ENCODE measurements at places on chromosomes 6 and 20.

GRCh38 chr20:41437836-41438235 is 71.2 kb upstream of the EMILIN3 start:
- DNase-seq: no peak

GRCh38 chr6:1100269-1100668 is 211.6 kb upstream of the FOXQ1 start:
- DNase-seq: no peak

DNA sequence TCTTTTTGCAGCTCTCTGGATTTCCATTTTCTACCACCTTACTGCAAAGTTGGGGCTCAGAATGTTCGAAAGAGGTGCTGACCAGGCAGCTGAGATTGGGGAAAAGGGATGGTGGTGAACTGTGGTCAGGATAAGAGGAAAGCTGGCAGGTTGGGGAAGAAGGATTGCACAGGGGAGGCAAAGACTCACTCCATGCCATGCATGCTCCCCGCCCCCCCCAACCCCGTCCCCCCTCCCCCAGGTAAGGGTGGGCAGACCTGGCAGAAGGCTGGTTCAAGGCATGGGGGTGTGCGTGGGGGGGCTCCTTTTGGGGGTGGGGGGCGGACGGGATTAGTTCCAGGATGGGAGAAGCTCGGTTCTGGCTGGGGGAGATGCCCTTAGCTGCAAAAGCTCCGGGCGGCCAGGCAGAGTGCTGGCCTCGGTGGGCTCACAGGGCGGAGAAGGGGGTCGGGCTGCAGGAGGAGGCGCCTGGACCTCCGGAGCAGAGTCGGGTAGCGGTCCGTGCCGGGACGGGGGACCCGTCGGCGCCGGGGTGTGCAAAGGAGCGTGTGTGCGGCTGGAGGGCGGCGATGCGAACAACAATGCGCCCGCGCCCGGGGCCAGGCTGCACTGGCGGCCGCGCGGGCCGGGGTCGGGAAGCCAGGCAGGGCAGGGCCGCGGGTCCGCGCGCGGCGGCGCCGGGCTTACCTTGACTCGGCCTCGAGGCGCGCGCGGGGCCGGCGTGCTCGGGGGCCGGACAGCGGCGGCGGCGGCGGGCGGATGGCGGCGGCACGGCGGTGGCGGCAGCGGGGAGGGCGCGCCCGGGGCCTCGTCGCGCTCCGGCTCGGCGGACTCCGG is 880 bp downstream of the ADNP start:
- peak; percentile 62 for DNase-seq

DNA sequence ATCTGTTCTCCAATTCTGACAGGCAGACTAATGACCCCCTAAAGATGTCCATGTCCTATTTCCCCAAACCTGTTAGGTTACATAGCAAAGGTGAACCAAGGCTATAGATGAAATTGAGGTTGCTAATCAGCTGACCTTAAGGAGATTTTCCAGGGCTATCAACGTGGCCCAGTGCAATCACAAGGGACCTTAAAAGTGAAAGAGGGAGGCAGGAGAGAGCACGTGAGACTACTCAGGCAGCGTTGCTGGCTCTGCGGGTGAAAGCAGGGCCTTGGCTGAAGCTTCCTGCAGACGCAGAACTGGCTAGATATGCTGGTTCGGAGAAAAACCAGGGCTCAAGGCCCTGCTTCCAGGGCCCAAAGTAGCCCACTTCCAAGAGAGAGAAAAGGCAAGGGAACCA is 78.7 kb downstream of the NCOA7 start:
- no peak for DNase-seq

DNA sequence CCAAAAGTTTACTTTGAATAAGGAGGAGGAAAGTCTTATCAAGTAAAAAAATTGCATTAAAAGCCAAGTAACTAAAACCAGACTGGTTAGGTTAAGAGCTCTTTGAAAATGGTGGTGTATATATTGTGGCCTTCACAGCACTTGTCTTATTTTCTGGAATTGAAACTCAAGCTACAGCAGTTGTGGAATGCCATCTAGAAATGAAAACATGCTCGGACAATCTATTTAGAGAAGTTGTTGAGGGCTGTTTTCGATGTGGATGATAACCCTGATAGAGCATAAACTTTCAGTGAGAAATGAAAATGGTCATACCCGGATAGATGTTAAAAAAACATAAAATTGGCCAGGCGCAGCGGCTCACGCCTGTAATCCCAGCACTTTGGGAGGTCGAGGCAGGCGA is 47.0 kb downstream of the ARID1B start:
- no peak for DNase-seq

DNA sequence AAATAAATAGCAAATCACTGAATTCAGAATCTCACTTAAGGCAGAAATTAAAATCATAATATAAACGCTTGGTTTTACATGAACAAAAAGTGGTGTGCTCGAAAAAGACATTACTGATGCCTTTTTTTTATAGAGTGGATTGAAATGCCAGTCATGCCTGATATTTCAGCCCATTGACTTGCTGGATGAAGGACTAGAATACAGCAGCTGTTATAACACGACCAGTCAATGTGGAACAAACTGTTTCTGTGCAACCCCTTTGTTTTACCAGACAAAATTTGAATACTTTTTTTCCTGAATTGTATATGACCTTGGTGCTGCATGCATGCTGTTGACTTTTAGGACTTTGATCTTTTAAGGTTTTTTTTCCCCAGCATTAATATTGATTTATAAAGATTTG is 150.0 kb downstream of the QKI start:
- DNase-seq: no peak

DNA sequence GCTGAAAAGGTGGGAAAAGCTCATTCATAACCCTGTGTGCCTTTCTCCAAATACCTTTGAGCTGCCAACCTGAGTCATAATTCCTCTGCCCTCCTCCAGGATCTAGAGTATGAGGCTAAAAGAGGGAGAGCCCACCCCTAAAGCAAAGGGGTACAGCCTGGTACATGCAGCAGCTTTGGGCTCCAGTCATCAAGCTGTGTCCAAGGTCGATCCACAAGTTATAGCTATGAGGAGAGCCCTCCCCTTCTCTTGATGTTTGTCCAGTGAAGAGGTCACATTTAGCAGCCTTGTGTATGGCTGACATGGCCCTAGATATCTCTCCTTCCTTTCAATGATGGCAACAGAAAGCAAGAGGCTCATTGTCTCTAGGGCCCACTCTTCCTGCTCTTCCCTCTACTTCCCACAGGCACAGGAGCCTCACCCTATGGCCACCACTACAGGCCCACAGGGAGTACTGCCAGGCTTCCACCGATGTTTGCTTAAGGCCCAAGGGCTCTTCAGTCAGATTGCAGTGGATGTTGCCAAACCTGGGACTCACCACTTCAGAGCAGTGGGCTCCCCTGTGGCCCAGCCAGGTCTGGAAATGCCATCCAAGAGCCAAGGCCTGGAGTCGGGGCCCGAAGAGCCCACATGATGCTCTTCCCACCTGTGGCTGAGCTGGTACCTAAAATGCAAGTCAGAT is 176.8 kb downstream of the CD83 start:
- no peak for DNase-seq

DNA sequence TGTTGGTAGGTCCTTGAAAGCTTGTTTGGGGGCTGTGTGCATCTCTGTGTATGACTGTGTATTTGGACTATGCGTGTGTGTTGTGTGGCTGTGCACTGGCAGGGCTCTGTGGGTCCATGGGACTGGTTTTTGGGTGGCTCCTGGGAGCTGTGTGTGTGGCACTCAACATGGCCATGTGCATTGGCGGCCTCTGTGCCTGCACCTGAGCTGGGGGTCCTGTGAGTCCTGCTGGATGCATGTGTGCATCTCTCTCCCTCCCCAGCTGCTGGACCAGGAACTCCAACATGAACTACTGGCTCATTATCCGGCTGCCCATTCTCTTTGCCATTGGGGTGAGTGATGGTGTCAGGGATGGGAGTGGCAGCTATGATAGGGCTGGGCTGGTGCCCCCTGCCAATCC is 30.1 kb downstream of the GLP1R start:
- DNase-seq: no peak

GRCh38 chr20:35274172-35275092 is 3.5 kb downstream of the MMP24OS start:
- DNase-seq: no peak

GRCh38 chr20:24784607-24785006 is 164.5 kb upstream of the CST7 start:
- no peak for DNase-seq

- DNase-seq: peak; percentile 57
Measured at GRCh38 chr20:52974179-52974594, 2.0 kb downstream of the TSHZ2 start.

GRCh38 chr20:21083825-21084325 is 22.3 kb downstream of the LINC00237 start:
- DNase-seq: no peak

Data from activated naive CD4-positive, alpha-beta T cell treated with anti-CD3 and anti-CD28 coated beads, Interleukin-2, amount 50 U/mL, for 72 hours (primary cell).